ENCODE measurements at places on chromosomes 7 and 10.

- DNase-seq: no peak
These were observed 251.4 kb upstream of the KLF14 start for GRCh38 chr7:130985361-130985760.

- DNase-seq: no peak
These were observed 232.9 kb upstream of the KAT6B start for GRCh38 chr10:74593470-74593869.

DNA sequence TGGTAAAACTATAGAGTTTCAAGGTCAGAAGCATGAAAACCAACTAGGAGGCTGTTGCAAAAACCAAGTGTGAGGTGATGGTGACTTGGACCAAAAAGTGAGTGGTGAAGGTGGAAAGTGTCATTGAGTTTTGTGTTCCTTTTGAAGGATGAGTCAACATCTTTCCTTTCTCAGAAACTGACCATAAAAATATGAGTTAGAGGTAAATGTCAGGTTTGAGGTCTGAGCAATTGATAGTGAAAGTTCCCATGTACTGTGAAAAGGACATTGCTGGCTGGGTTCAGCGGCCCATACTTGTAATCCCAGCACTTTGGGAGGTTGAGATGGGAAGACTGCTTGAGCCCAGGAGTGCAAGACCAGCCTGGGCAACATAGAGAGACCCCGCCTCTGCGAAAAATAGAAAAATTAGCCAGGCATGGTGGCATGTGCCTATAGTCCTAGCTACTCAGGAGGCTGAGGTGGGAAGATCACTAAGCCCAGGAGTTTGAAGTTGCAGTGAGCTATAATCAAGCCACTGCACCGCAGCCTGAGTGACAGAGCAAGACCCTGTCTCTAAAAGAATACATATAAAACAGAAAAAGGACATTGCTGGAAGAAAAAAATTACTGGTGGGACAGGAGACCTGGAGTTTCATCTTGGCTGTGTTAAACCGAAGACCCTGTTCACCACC, 89.3 kb upstream of the ARID5B start:
- DNase-seq: no peak

DNA sequence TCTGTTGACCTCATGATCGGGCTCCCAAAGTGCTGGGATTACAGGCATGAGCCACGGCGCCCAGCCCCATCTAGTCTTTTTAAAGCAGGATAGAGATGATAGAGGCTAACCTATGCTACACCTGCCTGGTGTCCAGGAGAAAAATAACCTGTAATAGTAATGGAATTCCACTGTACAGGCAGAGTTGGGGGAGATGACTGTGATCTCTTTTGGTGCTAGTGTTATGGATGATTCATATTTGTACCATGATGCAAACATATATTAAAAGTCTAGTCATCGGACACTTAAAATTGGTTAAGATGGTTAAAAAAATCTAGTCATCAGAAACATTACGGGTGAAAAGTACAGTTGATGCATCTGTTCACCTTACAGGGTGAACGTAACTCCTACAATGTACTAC, 6.1 kb upstream of the SAR1A start:
- no peak for DNase-seq

GRCh38 chr7:74217455-74218342, 7.9 kb downstream of the LAT2 start:
- DNase-seq: no peak

- DNase-seq: no peak
These were observed 131.2 kb downstream of the RALA start for GRCh38 chr7:39754326-39755120.

- DNase-seq: no peak
These were observed 97.8 kb downstream of the CHST15 start for GRCh38 chr10:123995461-123996131.

GRCh38 chr10:60661637-60662036, 116.6 kb upstream of the CDK1 start:
- DNase-seq: no peak
